ENCODE measurements at places on chromosomes 12 and 14. TPM values are rescaled to one million over a fixed set of nuclear protein-coding genes. Genes with fewer than 3 reads are reported as not detected.

GRCh38 chr14:21042918-21043317 is 756 bp downstream of the RNASE7 start:
- DNase-seq: no peak
- H3K4me3 ChIP-seq: no peak overlapping the region
- peaks cover 8% of the 10 kb centered on the region for H3K27me3 ChIP-seq

DNA sequence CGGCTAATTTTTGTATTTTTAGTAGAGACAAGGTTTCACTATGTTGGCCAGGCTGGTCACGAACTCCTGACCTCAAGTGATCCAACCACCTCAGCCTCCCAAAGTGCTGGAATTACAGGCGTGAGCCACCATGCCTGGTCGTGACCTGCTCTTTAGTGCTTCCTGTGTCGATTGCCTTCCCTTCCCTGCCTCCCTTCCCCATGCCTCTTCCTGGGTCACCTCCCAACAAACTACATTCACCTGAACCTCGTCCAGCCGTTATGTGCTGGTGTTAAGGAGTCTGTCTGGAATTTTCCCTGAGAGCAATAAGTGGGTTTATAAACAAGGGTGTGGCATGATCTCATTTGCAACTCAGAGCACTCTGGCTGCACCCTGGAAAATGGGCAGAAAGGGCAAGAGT is 32.1 kb upstream of the C12orf76 start:
- H3K4me1 ChIP-seq: no peaks in the 10 kb centered on the region
- DNase-seq: no peak
- H3K36me3 ChIP-seq: no peaks in the 10 kb centered on the region
- H3K27me3 ChIP-seq: no peaks in the 10 kb centered on the region
- no peak overlapping the region for H3K27ac ChIP-seq
- H3K4me3 ChIP-seq: no peak overlapping the region

TSPAN8 gene
- 0.48 TPM for total RNA-seq

DNA sequence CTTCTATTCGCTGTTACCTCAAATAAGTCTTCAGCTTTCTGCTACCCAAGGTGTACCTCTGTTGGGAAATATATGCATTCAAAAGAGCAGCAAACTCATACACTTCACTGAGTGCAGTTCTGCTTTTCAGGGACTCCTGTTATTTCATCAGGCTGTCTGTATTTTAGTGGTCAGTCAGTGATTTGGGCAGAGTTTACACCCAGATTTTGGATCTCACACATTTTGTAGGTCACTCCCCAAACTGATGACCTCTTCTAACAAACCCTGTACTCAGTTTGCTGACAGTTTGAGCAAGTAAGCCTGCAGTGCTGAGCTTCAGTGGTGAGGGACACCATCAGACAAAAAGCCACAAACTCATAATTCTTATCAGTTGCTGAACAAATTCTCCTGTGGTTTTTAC is 8.2 kb upstream of the WASHC4 start:
- peaks cover 57% of the 10 kb centered on the region for H3K27me3 ChIP-seq
- no peaks in the 10 kb centered on the region for H3K36me3 ChIP-seq
- no peak for DNase-seq
- H3K4me3 ChIP-seq: no peak overlapping the region
- no peak overlapping the region for H3K27ac ChIP-seq
- no peaks in the 10 kb centered on the region for H3K4me1 ChIP-seq

STAC3 gene
- 8.8 TPM for total RNA-seq

DNA sequence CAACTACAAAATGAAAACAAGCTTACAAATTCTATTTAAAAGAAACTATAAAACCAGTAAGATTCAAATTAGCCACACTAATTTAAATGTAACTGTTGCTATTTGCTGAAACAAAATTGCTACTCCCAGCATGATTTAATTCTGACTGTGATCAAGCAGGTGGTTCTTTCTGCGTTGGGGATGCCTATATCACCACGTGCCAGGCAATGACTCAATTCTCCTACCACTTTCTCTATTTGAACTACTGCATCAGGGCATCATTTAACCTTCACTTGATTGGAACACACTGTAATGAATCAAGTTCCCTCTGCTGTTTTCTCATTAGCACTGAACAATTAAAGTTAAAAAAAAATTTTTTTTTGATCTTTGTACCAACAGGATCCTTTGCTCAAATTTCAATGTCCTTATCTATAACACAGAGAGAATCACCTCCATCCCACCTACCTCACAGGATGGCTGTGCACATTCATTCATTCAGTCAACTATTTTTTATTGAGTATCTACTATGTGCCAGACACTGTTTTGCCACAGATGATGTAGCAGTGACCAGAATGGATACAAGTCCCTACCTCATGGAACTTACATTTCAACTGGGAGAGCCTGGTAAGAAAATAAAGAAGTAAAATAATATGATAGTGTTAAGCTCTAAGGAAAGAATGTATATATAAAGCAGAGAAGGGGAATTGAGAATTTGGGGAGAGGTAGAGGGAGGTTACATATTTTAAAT is 8.0 kb upstream of the ACTN1 start:
- no peaks in the 10 kb centered on the region for H3K4me1 ChIP-seq
- no peak overlapping the region for H3K27ac ChIP-seq
- no peaks in the 10 kb centered on the region for H3K27me3 ChIP-seq
- no peak overlapping the region for H3K4me3 ChIP-seq
- H3K36me3 ChIP-seq: no peaks in the 10 kb centered on the region

Data from endodermal cell (in vitro differentiated cells).